ENCODE measurements at places on chromosomes 12 and 14.
A peak's percentile ranks its signal among the peaks of the same experiment; 100 is the strongest.

- no peak for DNase-seq
- H3K4me3 ChIP-seq, result no peak overlapping the region
- H3K4me1 ChIP-seq, result no peaks in the 10 kb centered on the region
- no peaks in the 10 kb centered on the region for H3K36me3 ChIP-seq
- no peak overlapping the region for H3K27ac ChIP-seq
These were observed 605.5 kb downstream of the DIO2 start for GRCh38 chr14:79605849-79606248.

- no peak overlapping the region for H3K4me3 ChIP-seq
- peaks cover 5% of the 10 kb centered on the region for H3K4me1 ChIP-seq
- no peaks in the 10 kb centered on the region for H3K27me3 ChIP-seq
- H3K36me3 ChIP-seq, result no peaks in the 10 kb centered on the region
These were observed 36.7 kb downstream of the CHST11 start for GRCh38 chr12:104493496-104493895.

GRCh38 chr12:69332815-69333358 is 15.3 kb upstream of the LYZ start:
- H3K27ac ChIP-seq, result peak overlapping the region; percentile 95
- H3K27me3 ChIP-seq, result no peaks in the 10 kb centered on the region
- no peak overlapping the region for H3K4me3 ChIP-seq
- H3K4me1 ChIP-seq, result peaks cover 13% of the 10 kb centered on the region
- no peaks in the 10 kb centered on the region for H3K36me3 ChIP-seq

- no peak for DNase-seq
- H3K4me3 ChIP-seq, result no peak overlapping the region
- no peak overlapping the region for H3K27ac ChIP-seq
- peaks cover 20% of the 10 kb centered on the region for H3K4me1 ChIP-seq
These were observed 74.4 kb downstream of the TMX1 start for GRCh38 chr14:51314321-51315015.

DNA sequence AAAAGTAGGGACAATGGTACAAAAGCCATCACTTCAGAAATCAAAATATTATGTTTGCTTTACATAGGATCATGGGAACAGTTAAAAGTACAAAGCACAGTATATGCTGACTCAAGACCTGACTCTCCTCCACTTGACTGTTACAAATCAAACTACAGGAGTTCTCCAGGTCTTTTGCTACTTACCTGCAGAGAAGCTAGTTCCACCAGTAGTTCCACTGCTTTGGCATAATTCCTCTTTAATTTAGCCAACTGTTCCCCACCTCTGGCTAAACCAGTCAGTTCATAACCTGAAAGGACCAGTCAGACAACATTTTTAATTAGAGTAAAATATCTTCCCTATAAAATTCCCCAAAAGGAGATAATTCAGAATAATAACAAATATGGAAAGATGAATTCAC is 14.0 kb downstream of the ATP6V1D start:
- no peaks in the 10 kb centered on the region for H3K27me3 ChIP-seq
- peaks cover 98% of the 10 kb centered on the region for H3K36me3 ChIP-seq

DNA sequence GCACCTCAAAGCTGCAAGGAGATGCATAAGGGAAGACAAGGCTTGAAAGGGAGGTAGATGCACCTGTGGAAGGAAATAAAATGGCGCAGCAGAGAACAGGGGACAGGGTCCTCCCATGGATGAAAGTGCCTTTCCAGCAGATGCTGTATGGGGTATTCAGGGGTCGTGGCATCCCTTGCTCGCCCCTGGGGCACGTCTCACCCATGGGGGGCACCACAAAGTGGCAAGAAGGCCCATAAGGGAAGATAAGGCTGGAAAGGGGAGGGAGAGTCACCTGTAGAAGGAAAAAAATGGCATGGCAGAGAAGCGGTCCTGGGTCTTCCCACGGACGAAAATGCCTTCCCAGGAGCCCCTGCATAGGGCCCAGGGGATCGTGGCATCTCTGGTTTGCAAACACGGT is 265.1 kb downstream of the ALG10 start:
- no peak overlapping the region for H3K27ac ChIP-seq
- H3K27me3 ChIP-seq, result no peaks in the 10 kb centered on the region
- H3K4me1 ChIP-seq, result no peaks in the 10 kb centered on the region
- no peak for DNase-seq
- H3K36me3 ChIP-seq, result no peaks in the 10 kb centered on the region

DNA sequence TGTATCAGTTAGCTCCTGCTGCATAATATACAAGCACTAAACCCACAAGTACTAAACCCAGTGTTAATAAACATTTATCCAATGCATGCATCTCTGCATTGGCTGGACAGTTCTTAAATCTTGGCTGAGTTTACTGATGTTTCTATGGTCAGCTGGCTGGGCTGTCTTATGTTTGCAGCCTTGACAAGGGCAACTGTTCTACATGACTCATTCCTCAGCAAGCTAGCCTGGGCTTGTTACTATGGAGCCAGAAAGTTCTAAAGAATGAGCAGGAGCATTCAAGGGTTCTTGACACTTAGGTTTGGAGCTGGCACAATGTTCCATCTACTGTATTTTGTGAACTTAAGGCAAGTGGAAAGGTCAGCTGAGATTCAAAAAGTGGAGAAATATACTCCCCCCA is 199.1 kb downstream of the GLT1D1 start:
- no peak overlapping the region for H3K27ac ChIP-seq
- H3K27me3 ChIP-seq, result no peaks in the 10 kb centered on the region
- DNase-seq, result no peak
- H3K4me3 ChIP-seq, result no peak overlapping the region
- H3K36me3 ChIP-seq, result no peaks in the 10 kb centered on the region

- DNase-seq, result no peak
- no peaks in the 10 kb centered on the region for H3K4me1 ChIP-seq
- no peak overlapping the region for H3K4me3 ChIP-seq
- no peak overlapping the region for H3K27ac ChIP-seq
- H3K27me3 ChIP-seq, result no peaks in the 10 kb centered on the region
These were observed 203.8 kb downstream of the RASSF9 start for GRCh38 chr12:85632390-85632789.

DNA sequence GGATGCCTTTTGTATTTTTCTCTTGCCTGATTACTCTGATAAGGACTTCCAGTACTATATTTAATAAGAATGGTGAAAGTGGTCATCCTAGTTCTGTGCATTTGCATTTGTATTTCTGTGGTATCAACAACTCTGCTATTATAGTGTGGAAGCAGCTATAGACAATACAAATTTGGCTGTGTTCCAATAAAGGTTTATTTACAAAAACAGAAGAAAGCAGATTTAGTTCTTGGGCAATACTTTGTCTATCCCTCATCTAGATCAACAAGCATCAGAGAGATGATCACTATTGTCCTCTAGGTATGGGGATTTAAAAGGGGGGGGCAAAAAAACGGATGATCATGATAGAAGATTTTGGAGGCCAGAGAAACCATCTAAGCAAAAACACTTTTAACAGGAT is 19.1 kb upstream of the BTG1 start:
- H3K4me1 ChIP-seq, result no peaks in the 10 kb centered on the region
- H3K36me3 ChIP-seq, result no peaks in the 10 kb centered on the region
- H3K27ac ChIP-seq, result no peak overlapping the region
- DNase-seq, result no peak

DNA sequence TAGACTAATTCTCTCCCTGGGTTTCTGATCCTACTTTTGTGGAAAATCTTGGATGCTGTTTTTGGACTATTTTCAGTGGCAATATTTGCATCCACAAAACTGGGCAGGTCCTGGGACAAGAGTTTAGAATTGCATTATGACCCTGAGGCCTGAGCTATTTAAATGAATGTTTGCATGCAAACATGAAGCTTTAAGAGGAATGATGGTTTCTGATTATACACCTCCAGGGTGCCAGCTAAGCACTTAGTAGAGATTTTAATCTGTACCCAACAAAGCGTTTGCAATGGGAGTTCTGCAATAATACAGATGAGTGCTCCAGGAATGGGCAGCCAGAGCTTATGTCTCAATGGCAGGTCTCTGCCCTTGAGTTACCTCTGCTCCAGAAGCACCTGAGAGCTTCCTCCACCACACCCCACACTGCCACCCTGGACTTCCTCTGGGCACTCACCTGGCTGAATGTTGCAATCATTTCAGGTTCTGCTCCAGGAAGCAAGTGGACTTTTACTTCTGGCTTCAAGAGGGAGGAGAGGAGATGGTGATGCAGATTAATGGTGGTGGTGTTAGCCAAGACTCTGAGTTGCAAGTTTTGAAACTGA is 6.0 kb upstream of the SPTLC2 start:
- no peaks in the 10 kb centered on the region for H3K27me3 ChIP-seq
- H3K4me3 ChIP-seq, result no peak overlapping the region
- H3K36me3 ChIP-seq, result no peaks in the 10 kb centered on the region
- peaks cover 6% of the 10 kb centered on the region for H3K4me1 ChIP-seq
- DNase-seq, result peak; percentile 87

- no peaks in the 10 kb centered on the region for H3K4me1 ChIP-seq
- H3K27me3 ChIP-seq, result no peaks in the 10 kb centered on the region
- peak; percentile 89 for DNase-seq
- H3K36me3 ChIP-seq, result no peaks in the 10 kb centered on the region
- no peak overlapping the region for H3K4me3 ChIP-seq
- peak overlapping the region; percentile 55 for H3K27ac ChIP-seq
These were observed 52.0 kb upstream of the RNU6-8 start for GRCh38 chr14:32254952-32255679.

DNA sequence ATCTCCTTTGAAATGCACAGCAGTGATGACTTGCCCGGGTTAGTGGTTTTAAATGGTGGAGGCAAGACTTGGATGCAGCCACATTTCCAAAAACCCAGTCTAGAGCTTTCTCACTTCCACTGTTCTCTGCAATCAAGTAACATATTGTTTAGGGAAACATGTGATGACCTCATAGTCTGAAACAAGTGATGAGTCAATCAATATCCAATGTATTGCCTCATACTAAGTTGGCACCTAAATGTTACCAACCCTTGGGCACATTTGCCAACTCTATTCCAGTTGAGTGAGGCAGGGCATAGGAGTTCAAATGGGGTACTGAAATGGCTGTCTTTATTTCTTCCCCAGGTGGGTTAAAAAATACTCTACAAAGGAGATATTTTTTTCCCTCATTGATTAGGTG is 1105.4 kb downstream of the VRK1 start:
- H3K27ac ChIP-seq, result no peak overlapping the region
- DNase-seq, result no peak

- peaks cover 50% of the 10 kb centered on the region for H3K36me3 ChIP-seq
- H3K27me3 ChIP-seq, result no peaks in the 10 kb centered on the region
- no peak for DNase-seq
- peaks cover 44% of the 10 kb centered on the region for H3K4me1 ChIP-seq
- H3K27ac ChIP-seq, result peak overlapping the region; percentile 0
These were observed 35.7 kb downstream of the SSH1 start for GRCh38 chr12:108821407-108822397.

DNA sequence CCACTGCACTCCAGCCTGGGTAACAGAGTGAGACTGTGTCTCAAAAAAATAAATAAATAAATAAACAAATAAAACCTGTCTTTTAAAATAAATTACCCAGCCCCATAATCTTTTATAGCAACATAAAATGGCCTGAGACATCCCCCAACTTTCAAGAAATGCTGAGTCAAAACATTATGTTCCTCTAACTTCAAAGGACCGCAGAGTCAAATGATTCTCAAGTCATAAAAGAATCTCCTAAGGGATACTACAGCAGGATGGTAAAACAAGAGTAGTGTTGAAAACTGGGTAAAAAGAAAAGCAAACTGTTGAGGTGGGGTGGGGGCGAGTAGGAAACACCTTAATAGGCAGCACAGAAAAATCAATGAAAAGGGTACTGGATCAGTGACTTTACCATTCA is 9.5 kb downstream of the BLTP3B start:
- no peaks in the 10 kb centered on the region for H3K27me3 ChIP-seq
- no peak overlapping the region for H3K27ac ChIP-seq
- H3K4me3 ChIP-seq, result no peak overlapping the region
- no peaks in the 10 kb centered on the region for H3K36me3 ChIP-seq

- no peaks in the 10 kb centered on the region for H3K27me3 ChIP-seq
- no peak overlapping the region for H3K4me3 ChIP-seq
- H3K4me1 ChIP-seq, result no peaks in the 10 kb centered on the region
These were observed 13.9 kb downstream of the TGFB3 start for GRCh38 chr14:75967866-75968265.

DNA sequence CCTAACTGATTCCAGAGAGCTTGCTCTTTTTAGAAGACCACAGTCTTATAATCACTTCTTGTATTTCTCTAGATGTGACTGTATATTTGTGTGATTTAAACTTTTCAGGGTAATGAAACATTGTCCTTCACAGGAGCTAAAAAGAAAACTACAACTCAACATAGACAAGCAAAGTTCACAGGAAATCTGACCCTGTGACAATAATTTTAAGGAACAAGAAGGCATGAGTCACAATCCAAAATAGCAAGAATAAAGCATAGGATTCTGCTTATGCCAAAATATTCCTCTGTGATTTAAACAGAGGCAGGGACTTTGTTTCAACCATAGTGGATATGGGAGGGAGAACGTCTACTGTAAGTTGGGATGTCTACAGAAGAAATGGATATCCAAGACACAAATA is 44.3 kb downstream of the GPR65 start:
- H3K27ac ChIP-seq, result no peak overlapping the region
- H3K36me3 ChIP-seq, result no peaks in the 10 kb centered on the region
- H3K4me3 ChIP-seq, result no peak overlapping the region
- H3K27me3 ChIP-seq, result no peaks in the 10 kb centered on the region
- DNase-seq, result no peak

- no peaks in the 10 kb centered on the region for H3K27me3 ChIP-seq
- no peaks in the 10 kb centered on the region for H3K36me3 ChIP-seq
- no peak overlapping the region for H3K27ac ChIP-seq
These were observed 383.5 kb downstream of the RGS6 start for GRCh38 chr14:72315714-72316113.

DNA sequence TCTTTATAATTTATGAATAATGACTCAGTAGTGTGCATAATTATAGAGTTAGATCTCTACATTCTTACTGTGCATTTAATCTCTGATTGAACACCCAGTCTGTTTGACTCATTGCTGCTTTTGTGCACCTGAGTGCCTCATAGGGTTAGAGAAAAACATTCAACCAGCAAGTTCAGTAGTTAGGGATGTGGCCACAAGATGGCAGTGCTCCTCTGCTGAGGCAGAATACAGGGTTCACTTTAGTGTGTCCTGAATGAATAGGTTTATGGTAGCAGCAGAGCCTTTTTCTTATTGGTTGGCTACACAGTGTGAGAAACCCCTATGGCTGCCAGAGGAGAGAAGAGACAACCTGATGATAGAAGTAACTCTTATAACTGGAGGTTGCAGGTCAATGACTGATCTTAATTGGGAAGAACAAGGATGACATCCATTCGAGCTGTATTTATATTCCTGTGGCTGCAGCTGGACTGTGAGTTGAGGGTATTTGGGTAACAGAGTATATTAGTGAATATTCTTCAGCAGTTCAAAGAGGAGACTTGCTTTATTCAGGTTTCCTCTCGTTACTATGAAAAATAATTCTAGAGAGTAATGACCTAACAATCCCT is 194.9 kb upstream of the OR4E1 start:
- peak; percentile 77 for DNase-seq
- no peaks in the 10 kb centered on the region for H3K4me1 ChIP-seq
- no peaks in the 10 kb centered on the region for H3K36me3 ChIP-seq
- no peak overlapping the region for H3K27ac ChIP-seq
- H3K4me3 ChIP-seq, result no peak overlapping the region
